ENCODE measurements at places on chromosomes 4 and X.

DNA sequence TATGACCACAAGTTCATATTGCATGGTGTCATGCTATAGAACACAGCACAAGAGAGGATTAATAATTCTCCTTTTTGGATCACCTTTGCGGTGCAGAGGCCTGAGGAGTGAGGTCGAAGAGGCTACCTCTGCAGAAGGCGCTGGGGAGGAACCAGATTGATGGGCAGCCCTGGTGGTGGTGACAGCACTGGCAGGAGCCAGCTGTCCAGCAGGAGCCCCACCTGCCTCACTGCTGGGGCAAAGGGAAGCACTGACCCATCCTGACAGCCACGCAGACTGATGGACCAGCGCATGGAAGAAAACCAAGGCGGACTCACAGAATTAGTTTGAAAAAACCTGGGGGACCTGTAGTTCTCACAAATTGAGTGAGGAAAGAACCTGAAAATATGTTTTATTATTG is 50.9 kb downstream of the COX18 start:
- DNase-seq, result no peak

DNA sequence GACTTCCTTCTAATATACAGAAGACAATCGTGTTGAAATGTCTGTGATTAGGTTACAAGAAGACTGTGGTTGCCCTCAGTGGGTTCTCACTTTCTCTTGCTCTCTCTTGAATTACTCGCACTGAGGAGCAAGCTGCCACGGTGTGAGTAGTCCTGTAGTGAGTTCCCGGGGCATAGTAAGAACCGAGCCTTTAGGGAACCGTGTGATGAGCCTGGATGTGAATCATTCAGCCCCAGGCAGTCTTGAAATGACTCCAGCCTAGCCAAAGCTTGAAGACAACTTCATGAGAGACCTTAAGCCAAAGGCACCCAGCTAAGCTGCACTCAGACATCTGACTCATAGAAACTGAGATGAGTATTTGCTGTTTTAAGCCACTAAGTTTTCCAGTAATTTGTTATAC is 292.7 kb downstream of the SPOCK3 start:
- no peak for DNase-seq

DNA sequence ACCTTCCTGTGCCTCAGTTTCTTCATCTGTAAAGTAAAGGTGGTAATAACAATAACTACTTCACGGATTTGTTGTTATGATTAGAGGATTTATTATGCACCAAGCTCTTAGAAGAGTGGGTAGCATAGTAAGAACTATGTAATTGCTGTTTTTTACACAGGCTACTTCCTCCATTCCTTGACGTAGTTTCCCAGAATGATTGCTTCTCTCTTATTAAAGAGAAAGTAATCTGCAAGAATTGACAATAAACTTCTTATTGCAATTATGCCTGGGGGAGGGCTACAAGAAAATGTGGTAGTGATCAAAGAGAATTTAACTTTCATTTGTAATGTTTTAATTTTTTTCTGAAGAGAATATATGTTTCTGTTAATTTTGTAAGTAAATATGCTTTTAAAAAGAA is 238.7 kb downstream of the GASK1B start:
- DNase-seq, result no peak

DNA sequence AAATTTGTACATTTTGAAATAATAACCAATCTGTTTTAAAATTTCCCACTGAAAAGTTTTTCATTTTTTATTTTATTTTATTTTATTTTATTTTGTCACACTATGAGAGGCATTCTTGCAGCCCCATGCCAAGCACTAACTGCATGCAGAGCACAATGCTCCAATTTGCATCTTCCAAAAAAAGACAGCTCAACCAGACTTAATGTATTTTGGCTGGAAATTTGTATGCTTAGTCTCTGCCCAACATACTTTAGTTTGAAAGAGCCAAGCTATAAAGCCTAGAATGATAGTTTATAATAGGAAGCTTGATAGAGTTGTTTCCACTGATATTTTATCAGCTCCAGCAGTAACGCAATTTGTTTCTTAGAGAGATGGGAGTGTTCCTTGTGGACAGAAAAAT is 235.5 kb downstream of the GALNTL6 start:
- DNase-seq, result no peak

DNA sequence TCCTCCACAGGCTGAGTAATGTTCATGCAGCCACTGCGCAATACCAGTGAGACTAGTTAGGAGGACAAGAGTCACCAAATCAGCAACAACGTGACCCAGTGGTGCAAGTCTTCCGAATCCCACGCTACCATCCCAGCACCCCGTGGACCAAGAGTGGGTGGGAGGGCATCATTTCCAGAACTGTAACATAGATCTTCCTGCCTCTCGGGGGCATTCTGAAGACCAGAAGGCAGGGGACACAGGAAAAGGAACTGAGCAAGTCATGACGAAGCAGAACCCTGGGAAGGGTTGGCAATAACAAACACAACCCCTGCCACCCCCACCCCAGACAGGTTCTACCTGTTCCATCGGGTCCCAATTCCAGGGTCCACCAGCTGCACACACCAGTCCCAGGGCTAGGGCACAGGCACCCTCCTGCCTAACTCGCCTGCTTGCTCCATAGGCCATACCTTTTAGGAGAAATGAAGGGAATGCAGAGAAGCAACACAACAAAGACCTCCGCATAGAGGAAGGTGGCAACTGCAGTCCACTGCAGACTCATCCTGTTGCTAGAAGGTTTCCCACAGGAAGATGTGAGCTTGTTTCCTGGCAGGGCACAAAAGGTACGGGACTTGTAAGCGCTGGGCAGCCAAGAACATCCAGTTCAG is 1.4 kb downstream of the BCAP31 start:
- DNase-seq, result no peak

DNA sequence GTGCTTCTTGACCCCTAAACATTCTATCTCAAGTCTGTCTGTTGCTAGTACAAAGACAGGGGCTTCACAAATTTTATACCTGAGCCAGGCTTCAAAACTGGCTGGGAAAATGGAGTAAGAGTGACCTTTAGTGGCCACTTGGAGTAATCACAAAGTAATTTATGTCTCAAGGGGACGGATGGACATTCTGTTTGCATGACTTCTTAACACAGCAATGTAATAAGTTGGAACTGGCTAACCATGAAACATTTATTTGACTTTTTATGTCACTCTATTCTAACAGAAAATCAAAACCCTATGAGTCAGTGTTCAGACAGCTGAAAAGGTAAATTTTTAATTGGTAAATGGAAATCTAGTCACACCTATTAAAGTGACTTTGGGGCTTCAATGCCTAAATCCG is 600.6 kb downstream of the ANKRD50 start:
- peak; percentile 71 for DNase-seq

DNA sequence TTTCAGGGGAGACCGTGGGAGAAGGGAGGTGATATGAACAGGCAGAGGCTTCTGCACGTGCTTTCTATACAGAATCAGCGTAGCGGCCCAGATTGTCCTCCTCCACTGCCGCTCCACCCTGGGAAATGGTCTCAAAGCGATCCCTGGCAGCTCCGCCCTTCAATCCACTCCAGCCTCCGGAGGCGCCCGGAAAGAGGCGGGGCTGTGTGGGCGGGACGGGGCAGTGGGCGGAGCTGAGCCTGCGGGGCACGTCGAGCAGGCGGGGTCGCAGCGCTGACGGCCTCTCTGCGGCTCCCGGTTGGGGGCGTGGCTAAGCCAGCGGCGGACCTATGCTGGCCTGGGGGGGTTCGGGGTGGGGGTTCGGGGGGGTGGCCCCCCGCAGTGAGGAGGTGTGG is 210 bp upstream of the SMIM10L2A start:
- DNase-seq, result peak; percentile 65

- DNase-seq, result no peak
These were observed 216.9 kb upstream of the S100G start for GRCh38 chrX:16433021-16433420.

- no peak for DNase-seq
These were observed 403.2 kb downstream of the KLHL13 start for GRCh38 chrX:117713411-117713810.

- no peak for DNase-seq
These were observed 89.5 kb upstream of the VEGFC start for GRCh38 chr4:176882206-176882605.

- DNase-seq, result no peak
These were observed 7.0 kb downstream of the SMIM14 start for GRCh38 chr4:39631700-39632079.
